ENCODE measurements at places on chromosomes 16 and 17.
A peak's percentile ranks its signal among the peaks of the same experiment; 100 is the strongest.

- DNase-seq = no peak
Observed at GRCh38 chr17:5485270-5486205, at the start of gene DERL2. Gene DERL2 (minus strand): TSS chr17:5486178. CDS start chr17:5486161, 17 bp downstream.

GRCh38 chr17:38701504-38702165 lies 3.4 kb upstream of the MLLT6 start:
- DNase-seq = no peak

- DNase-seq = no peak
Observed at GRCh38 chr16:70687102-70687511, 1.3 kb upstream of the MTSS2 start.

GRCh38 chr16:72226136-72226535 lies 54.2 kb upstream of the PMFBP1 start:
- DNase-seq = no peak

DNA sequence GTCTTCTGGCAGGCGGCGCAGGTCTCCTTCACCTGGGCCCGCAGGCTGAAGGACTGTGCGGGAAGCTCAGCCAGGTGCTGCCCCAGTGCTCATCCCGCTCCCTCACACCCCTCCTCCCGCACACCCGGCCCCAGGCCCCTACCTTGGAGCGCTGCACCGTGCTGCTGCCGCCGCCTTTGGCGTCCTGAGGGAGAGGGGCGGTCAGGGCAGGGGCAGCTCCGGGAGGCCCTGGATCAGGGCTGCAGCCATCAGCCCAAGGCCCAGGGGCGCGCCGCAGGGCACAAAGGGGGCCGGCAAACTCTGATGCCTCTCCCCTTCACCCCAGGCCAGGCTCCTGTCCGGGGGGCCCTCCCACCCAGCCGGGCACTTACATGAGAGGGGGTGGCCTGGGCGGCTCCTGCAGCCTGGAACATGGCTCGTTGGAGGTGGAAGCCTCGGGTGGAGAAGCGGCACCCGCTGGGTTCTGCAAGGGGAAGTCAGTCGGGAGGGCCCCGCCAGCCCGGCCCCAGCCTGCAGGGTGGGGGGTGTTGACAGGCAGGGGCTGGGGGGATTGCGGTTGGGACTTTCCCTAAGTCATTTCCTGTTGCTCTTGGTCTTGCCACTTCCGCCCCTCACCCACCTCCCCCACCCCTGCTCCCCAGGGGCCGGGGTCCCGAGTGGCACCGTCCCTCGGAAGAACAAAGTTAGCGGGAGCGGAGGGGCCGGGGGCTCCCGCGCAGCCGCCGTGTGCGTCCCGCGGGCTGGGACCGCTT lies 863 bp downstream of the LIMD2 start:
- peak; percentile 27 for DNase-seq

DNA sequence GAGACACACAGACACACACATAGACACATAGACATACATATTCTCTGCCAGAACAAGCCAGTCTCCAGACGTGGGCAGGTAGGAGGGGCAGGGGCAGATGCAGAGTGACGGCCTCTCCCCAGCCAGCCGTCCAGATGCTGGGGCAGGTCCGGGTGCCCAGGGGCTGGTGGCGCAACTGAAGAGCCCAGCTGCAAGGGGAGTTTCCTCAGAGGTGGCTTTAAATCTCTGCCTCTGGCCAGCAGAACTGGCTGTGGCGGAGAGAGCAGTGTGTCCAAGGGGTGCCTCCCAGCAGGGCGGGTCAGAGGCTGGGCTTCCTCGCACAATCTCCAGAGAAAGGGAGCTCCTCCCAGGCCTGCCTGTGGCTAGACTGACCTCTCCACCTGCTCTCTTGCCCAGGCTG lies 9.4 kb upstream of the GCGR start:
- DNase-seq = no peak

- no peak for DNase-seq
Observed at GRCh38 chr17:82213251-82214011, 789 bp upstream of the CCDC57 start.

GRCh38 chr17:8574687-8575086 lies 55.8 kb downstream of the MYH10 start:
- no peak for DNase-seq

DNA sequence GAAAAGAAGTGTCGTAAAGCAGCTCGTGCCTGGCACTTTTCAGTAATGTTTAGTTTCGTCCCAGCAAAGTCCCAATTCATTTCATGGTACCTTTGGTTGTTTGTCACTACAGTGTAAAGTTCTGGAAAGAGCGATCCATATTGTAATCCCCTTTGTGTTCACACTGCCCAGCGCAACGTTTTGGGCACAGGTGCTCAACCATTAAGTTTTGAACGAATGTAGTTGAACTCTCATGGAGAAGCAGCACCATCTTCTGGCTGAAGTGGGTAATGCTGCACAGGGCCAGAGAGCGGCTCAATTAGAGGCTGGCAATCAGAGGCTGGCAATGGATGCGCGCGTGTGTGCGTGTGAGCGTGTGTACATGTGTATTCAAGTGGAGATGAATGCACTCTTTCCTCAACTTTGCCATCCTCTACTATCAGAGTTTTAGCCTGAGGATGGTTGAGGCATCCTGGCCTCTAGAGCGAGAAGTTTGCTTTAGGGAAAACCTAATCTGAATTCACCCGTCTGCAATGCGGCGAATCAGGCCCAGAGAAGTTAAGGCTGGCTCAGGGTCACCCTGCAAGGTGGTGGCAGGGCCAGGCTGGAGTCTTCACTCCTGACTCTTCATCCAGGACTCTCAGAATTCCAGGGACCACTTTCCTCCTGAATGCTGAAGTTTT lies 29.9 kb downstream of the DYNLL2 start:
- DNase-seq = peak; percentile 57

DNA sequence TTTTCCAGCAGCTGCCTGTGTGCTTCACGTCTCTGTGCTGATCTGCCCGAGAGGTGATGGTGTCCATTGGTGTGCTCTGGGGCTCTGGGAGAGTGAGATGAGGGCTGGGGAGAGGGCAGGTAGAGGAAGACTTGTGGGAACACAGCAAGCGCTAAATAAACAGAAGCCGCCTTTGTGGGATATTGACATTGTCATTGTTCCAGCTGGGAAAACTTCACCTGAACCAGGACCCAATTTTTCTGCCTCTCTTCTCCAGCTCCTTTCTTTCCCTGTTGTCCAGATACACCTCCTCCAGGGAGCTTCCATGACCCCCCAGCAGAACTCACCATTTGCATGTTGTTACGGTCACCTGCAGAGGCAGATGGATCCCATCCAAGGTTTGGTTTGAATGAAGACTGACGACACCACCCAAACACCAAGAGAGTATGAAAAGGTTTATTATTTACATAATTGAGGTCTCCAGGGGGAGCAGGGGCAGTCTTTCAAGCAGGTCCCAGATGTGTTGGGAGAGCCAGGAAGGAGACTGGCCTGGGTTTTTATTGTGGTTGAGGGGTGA lies 3.6 kb upstream of the ITGA3 start:
- DNase-seq = no peak
